ENCODE measurements at places on chromosomes 12 and 14.

GRCh38 chr12:30784508-30784907, 29.8 kb upstream of the CAPRIN2 start:
- DNase-seq, result no peak

- DNase-seq, result no peak
These were observed 1722.1 kb upstream of the SEL1L start for GRCh38 chr14:83255727-83256090.

GRCh38 chr12:16603916-16604575, 1.9 kb downstream of the LMO3 start:
- DNase-seq, result no peak

- no peak for DNase-seq
These were observed 183.3 kb upstream of the SEL1L start for GRCh38 chr14:81716953-81717352.

DNA sequence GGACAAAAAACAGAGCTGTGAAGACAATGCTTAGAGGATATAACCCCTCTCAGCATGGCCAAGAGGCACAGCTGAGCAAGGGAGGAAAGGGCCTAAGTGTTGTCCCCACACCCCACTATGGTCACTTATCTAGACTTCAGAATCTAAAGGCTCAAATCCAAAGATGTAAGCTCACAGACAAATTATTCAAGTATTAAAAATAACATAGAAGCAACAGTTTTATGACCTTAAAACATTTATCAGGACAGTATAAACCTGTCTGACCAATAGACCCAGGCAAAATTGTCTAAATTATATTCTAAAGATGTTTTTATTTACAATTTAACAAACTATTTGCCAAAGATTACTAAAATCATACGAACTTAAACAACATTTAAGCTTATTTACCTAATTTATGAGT, 28.1 kb upstream of the PRICKLE1 start:
- DNase-seq, result no peak

GRCh38 chr14:34436960-34437728, 24.9 kb downstream of the SPTSSA start:
- no peak for DNase-seq

DNA sequence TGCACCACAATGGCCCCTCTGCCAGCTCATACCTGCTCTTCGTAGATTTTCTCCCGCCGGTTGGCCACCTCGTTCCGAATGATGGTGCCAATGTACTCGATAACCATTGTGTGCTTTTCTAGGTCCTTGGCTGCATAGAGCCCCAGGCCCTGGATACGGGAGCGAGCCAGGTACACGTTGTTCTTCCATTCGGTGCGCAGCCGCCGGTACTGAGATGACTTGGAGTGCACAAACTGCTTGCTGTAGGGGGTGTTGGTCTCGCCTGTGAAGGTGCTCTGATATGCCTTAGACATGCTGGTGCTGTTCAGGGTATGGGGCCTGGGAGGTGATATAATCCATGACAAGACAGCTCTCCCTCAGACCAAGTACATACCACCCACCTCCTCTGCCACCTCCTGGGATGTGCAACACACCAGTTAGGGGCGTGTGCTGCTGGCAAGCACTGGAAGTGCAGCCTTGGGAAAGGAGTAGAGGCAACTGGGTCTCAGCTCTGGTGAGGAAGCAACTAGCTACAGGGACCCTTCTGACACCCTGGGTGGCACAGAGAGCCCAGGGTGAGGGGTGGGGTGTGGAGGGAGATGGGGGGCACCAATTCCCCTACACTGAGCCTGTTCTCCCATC, 4.1 kb upstream of the PRKAG1 start:
- DNase-seq, result no peak

- DNase-seq, result peak; percentile 23
These were observed 275.0 kb upstream of the G2E3 start for GRCh38 chr14:30283822-30284446.

DNA sequence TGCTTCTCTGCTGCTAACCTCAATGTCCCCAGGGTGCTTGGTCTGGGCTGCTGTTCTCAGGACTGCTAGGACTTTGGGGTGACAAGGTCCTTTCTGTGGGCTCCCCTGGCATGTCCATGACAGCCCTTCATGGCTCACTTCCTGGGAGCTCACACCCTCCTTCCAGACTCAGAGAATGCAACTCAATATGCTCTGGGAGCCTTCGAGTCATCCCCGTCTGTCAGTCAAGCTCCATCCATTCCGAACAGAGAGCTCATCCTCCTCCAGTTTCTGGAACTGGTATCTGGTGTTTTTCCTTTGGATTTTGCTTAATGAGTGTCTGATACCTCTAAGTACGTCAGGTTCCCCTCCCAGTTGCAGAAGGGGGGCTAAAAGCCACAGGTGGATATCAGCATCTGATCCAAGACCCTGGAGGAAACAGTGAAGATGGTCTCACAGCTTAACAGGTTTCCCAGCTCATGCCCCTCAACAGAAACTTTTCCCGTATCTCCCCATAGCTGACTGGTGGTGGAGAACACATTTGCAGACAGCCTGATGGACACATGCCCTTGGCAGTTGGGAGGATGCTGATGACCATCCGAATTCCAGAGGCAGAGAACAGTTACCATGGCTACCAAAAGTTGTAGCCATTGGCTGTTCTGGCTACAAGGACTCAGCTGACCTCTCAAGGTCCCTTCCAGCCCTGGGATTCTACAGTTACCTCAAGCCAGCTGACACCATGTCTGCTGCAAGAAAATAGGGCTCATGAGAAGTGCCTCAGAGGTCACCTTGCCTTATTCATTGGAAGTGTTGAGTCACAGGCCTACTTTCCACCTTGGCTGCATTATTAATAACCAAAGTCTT, 9.5 kb upstream of the RAB35 start:
- no peak for DNase-seq

DNA sequence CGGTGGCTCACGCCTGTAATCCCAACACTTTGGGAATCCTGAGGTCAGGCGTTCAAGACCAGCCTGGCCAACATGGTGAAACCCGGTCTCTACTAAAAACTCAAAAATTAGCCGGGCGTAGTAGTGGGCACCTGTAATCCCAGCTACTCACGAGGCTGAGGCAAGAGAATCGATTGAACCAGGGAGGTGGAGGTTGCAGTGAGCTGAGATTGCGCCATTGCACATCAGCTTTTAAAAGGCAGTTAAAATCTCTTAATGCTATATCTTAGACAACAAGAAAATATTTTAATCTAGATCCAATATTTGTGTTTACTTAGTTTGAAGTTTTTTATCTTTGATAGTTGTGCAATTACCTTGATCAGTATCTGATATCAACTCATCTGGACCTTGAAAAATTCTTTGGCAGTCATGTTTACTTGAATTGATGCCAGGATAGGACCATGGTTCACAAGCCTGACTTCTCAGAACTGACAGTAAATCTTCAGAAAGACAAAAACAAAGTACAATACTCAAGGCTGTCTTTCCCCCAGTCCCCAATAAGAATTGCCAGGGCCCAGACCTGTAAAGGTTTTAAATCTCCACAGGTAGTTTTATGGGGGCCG, 135.0 kb upstream of the AEBP2 start:
- DNase-seq, result no peak

- DNase-seq, result no peak
These were observed 107.3 kb upstream of the MDM1 start for GRCh38 chr12:68439368-68440045.

DNA sequence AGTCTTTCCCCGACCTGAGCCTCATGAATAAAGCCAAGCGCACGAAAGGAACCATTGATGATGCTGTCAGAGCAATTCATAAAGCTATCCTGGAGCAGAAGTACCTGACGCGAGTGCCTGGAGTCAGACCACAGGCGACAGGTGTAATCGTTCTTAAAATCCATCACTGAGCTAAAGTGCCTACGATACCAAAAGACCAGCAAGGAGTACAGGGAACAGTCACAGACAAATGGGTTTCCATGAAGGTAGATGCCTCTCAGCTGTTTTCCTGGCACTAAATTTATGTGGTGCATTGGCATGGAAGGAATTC, 1.4 kb upstream of the PCED1B start:
- DNase-seq, result no peak

DNA sequence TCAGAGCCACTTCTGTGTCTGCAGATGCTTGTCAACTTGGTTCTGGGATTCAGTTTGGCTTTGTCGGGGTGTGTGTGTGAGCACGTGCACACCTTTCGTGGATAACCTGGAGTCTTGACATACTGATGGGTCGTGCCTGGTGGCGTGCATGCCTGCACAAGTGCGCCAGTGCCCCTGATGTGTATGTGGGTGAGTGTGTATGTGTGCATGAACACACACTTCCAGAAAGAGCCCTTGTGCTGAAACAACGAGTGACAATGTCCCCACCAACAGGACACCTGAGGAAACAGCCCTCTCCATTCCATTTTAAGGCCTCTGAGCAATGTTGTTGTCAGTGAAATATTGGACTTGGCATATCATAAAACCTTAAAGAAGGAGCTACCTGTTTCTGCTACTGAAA, 53.9 kb downstream of the SMUG1 start:
- DNase-seq, result no peak

Measured in NCI-H187 (cell line).